ENCODE measurements at places on chromosomes 7 and 10.

GRCh38 chr7:140350056-140350455 lies 48.3 kb downstream of the SLC37A3 start:
- DNase-seq: no peak

- DNase-seq: peak; percentile 29
Observed at GRCh38 chr10:109914966-109915365, 8.3 kb downstream of the XPNPEP1 start.

GRCh38 chr7:106418094-106418493 lies 133.3 kb upstream of the NAMPT start:
- DNase-seq: no peak

GRCh38 chr10:91779011-91779605 lies 19.1 kb upstream of the TNKS2 start:
- DNase-seq: no peak

- no peak for DNase-seq
Observed at GRCh38 chr10:130802301-130802700, 509.2 kb downstream of the TCERG1L start.
